Progenitor cell of endocrine pancreas (in vitro differentiated cells): ENCODE measurements at places on chromosomes 6 and 20. TPM values are rescaled to one million over a fixed set of nuclear protein-coding genes. Genes with fewer than 3 reads are reported as not detected.

The PCNA gene
- total RNA-seq: 123 and 126 TPM in 2 replicates

The VWA7 gene
- total RNA-seq: 9.5 and 11.6 TPM in 2 replicates

The MYH7B gene
- total RNA-seq: 0.98 and 1.2 TPM in 2 replicates

The RPP40 gene
- 8.0 and 10.6 TPM in 2 replicates for total RNA-seq

The PSORS1C2 gene
- not detected in 2 replicates for total RNA-seq

The FABP7 gene
- 6.8 and 7.2 TPM in 2 replicates for total RNA-seq

- DNase-seq: no peak
Measured at GRCh38 chr6:11291582-11291981, 59.1 kb upstream of the NEDD9 start.

DNA sequence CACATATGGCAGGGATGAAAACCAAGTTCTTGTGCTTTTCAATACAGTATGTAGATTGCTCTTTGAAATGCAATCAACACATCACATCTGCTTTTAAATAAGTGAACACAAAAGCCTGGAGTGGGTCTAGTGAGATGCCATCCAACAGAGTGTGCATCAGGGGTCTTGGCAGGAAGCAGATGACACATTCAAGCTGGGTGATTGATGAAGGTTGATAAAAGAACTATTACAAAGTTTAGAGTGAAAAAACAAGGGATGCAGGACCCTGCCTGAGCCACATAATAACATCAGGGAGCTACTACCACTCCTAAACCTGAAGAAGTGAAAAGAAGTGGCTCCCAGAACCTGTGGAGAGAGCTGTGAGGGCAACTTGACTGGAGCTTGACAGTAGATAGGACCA lies 16.6 kb upstream of the PLCB1 start:
- DNase-seq: no peak

DNA sequence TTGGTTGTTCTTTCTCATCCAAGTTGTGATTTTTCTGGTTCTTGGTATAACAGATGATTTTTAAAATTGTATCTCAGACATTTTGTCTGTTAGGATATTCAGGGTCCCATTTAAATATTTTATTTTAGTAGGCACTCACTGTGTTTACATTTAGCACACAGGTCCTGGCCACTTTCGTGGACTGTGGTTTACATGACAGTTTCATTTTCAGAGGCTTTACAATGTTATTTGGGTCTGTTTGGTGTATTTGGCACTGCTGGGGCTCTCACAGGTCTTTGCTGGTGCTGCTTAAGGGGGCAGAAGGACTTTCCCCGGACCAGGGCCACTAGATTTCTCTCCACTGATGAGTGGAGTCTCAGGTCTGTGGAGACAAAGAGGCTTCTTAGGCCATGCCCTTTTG lies 75.5 kb upstream of the TGM3 start:
- no peak for DNase-seq

DNA sequence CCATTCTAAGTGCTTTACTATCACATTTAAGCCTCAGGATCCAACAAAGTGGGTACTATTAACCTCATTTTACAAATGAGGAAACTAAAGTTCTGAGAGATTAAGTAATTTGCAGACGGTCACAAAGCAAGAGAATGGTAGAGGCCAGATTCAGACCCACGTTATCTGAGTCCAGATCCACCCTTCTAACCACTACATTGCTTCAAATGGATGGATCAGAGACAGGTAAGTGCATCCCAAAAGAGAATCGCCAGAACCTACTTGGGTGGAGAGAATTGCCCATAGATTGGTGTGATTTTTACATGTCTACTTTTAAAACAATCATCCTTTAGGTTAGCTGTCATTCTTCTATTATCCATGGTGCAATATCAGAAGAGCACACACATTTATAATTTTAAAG lies 7.1 kb downstream of the MAN1A1 start:
- no peak for DNase-seq

DNA sequence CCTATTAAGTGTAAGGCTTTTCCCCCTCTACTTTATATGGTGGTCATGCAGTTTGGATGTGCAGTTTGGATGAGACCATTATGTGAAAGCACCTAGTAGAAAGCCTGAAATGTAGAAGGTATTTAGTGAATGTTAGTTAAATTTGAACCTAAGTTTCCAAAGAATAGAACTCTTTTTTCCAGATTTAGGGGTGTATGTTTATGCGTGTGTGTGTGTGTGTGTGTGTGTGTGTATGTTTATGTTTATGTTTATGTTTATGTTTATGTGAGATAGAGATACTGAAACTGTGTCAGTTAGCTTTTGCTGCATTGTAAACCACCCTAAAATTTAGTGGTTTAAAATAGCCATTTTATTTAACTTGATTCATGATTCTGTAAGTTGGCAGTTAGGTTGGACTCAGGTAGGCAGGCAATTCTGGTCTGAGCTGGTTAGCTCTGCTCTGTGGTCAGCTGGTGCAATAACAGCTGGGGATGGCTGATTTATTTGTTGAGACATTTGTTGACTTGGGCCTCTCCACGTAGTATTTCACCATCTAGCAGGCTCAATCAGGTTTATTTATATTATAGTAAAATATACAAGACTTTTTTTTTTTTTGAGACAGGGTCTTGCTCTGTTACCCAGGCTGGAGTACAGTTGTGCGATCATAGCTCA lies 54.0 kb downstream of the STK4 start:
- no peak for DNase-seq

DNA sequence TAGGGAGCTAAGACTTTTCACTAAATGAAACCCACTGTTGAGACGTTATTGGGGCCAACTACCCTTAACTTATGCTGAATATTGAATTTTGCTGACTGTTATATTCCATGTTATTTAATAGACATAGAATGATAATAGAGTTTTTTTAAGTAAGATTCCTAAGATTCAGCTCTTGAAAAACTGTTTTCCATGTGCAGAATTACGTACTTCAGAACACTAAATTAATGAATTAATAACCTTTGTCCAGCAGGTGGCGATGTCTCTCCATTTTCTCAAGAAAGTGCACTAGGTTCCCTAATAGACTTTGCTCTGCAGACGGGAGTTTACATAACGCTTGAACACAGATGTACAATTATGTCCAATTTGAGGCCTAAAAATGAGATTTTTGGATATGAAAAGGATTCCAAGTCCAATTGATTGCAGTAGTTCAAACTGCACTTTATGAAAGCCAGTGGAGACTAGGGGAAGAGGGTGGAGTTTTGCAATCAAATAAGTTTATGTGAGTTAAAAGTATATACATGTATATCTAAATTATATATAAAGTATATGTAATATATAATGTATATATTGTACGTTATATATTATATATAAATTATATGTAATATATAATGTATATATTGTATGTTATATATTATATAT lies 282.1 kb downstream of the UST start:
- peak; percentile 24 for DNase-seq

DNA sequence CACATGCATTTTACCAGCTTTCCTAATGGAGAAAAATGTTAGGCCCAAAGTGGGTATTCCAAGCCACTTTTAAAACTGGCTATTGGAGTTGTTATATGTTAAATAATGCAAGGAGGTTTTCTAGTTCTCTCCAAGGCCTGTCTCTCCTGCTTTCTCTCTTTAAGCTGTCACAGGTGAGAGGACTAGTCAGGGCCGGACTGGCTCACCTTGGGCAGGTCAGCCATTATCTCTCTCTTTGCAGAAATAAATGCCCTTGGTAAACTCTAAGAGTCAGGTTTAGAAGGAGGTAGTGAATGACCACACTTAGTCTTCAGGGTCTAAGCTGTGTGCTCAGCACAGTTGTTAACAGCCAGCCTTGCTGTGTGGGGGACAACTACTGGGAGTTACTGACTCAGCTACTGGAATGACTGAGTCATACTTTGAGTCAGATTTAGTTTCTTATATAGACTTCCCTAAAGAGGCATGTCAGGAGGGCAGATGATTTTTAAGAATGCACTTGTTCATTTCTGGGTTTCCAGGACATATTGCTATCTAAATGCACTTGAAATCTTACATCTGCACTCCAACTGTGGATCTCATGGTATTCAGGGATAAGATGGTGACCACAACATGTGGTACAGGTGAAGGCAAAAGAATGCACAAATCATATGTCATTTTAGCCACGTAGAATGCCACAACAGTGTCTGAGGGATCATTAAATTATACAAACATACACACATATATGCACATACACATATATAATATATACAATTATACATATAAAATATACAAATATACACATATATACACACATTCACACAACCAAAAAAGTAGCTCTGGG lies 719.4 kb downstream of the EPM2A start:
- DNase-seq: no peak

- no peak for DNase-seq
Measured at GRCh38 chr20:4328541-4328940, 313.2 kb upstream of the RNF24 start.

- DNase-seq: no peak
Measured at GRCh38 chr6:147285087-147285855, 81.1 kb downstream of the STXBP5 start.

DNA sequence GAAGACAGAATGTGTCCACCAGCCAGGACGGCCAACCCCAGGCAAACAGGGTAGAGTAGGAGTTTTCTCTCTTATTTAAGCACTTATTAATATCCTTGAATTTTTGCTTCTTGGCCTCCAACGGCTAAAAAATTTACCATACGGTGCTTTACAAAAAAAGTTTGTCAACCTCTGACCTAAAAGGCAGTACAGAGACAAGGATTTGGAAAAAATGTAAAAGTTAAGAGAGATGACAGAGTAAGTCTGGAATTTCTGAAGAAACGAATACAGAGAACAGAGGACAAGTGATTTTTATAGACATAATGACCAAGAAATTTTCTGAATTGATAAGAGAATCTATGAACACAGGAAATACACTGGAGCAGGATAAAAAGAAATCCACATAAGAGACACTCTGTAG lies 10.2 kb downstream of the OSER1 start:
- DNase-seq: no peak

- DNase-seq: no peak
Measured at GRCh38 chr6:159118924-159119323, 50.3 kb upstream of the FNDC1 start.

DNA sequence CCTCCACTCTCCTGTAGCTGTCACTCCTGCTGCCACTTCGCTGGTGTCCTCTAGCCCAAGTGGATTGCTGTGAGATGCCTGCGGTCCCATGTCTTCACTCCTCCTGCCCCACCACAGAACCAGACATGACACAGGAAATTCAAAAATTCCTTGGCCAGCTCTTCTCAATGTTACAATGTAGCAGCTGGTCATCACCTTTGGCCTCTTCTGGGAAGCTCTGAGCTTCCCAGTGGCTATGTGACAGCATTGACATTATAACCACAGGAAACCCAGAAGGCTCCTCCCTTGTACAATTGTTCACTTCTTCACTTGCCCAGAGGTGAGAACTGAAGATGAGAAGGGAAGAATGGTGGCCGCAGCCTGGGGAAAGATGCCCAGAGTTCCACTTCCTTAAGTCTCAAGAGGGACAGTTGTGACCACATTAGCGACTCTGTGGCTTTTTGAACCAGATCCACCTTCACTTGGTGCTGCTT lies 76.1 kb upstream of the NAA20 start:
- no peak for DNase-seq

DNA sequence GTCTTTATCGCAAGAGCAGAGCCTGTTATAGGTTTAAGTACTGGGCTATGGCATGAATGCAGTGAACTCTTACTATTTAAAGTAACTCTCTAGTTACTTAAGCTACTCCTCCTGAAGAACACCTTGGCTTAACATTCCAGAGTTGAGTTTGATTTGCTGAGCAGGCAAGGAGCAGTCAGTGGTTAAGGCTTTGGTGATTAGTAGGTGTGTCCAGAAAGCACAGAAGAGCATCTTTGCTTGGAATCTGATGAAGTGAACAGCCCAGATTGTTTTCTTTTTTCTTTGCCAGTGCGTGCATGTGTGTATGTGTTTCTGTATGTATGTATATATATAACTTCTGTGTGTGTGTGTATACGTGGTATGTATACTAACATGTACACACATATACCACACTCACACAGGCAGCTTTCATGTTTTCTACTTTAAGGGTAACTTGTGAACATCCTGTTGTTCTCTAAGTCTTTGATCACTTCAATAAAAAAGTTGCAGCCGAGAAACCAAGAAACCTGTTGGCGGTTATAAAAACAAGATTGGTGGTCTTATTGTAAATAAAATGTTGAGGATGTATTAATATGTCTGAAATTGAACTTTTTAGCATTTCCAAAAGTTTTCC lies 56.2 kb upstream of the TULP4 start:
- no peak for DNase-seq

GRCh38 chr6:52186075-52186474 lies at the start of gene IL17A:
TSS of gene IL17A (plus strand) at chr6:52186375. CDS start at chr6:52186432, 57 bp downstream.
- no peak for DNase-seq

- DNase-seq: no peak
Measured at GRCh38 chr6:11497107-11497506, 40.4 kb upstream of the TMEM170B start.

GRCh38 chr20:8061861-8062518 lies 42.4 kb upstream of the TMX4 start:
- DNase-seq: no peak

GRCh38 chr20:37970856-37971245 lies 62.4 kb downstream of the TTI1 start:
- no peak for DNase-seq

DNA sequence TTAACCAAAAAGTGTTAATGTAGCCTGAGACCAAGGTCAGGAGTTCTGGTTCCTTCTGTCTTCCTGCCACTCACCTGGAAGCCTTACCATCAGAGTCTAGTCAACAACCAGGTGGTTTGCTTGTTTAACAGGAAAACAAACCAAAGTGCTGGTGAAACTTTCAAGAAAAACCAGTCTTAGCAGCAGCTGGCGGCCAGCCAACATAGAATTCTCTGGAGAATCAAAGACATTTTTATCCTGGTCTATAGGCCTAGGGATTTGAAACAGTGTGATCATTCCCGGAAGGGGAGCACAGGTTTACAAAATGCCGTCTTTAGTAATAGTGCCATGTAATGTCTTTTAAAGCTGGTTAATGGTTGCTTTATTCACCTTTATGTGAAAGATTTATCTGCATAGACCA lies 146.6 kb upstream of the AKIRIN2 start:
- no peak for DNase-seq

DNA sequence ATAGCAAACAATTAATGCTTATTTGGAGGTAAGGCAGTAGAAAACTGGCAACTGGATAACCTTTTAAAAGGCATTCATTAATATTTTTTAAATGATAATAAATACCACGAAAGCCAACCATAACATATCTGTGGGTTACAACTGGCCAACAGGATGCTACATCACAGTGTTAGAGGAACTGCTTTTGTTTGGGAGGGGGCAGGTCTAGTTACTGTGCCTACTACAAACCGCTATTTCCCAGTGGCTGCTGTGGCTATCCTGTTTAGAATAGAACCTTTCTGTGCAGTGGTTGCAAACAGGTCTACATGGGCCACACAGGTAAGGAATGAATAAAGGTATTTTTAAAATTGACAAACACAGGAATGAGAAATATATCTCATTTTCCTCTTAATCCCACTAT lies 976 bp downstream of the PIGT start:
- no peak for DNase-seq

GRCh38 chr20:50315586-50316551 lies 125.2 kb downstream of the CEBPB start:
- no peak for DNase-seq

- no peak for DNase-seq
Measured at GRCh38 chr6:7644417-7644816, 54.4 kb downstream of the SNRNP48 start.

DNA sequence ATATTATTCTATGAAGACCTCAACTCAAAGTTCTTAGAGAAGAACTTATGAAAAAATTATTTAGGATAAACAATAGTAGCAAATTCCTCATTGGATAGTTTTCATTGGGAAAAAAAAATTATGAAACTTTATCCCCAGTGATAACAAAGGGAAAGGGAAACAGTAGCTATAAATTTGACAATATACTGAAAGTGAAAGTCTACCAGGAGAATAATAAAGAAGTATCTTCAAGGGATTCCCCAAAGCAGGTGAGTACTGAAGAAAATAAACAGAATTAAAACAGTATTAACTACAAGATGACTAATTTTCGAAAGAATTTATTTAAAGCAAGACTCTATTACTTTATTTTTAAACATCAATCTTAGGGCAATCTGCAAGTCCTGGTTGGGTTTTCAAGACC lies 56.4 kb downstream of the REPS1 start:
- no peak for DNase-seq
